CD4-positive, alpha-beta T cell treated with Interleukin-4 for 4 hours (primary cell): ENCODE measurements at places on chromosomes 5 and 9.

GRCh38 chr5:35415309-35415708, 185.0 kb upstream of the PRLR start:
- no peak for DNase-seq

DNA sequence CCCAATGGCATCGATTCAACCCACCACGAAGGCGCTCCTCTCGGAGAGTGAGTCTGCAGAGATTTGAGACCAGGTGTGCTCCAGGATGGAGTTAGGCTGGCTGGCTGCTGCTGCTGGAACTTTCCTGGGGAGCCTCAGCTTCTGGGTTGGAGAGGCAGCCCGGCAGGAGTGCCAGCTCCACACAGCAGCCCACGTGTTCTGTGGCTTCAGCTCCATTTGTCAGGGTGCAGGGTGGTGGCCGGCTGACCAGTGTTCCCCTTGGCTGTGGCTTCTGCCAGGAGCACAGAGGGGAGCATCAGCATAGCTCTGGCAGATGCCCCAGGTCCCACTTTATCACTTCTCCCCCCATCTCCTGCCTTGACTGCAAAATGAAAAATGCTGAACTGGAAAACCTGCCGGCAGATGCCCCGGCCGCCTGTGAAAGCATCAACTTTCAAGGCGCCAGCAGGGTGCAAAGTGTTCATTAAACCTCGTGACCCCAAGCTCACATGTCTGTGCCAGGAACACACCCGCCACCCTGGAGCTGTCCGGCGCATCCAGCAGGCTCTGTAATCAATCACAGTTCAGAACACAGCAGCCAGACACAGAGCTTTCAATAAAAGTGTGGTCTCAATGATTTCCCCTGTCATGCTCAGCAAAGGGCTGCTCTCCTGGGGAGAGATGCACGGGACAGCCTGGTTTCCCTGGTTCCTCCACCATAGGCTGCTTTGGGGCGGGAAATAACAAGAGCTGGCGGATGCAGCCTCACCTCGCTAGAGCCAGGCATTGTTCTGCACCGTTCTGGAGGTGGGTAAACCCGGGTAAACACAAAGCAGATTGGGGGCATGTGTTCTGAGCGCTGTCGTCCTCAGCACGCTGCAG, 53.2 kb downstream of the TRIP13 start:
- no peak for DNase-seq

DNA sequence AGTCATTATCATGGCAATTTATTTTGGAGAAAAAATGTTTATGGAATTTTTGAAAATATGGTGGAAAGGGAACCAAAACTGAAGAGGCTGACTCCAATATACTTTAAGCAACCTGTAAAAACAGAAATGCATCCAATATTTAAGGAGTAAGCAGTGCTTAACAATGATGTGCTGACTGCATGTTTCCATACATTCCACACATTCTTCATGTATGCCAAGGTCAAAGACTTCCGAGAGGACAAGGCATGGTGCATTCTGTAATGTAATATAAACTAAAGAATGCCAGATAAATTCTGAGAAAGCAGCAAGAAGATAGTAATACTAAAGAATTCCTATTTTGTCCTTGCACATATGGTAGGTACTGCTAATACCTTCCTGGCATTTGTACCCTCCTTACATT, 2015.9 kb upstream of the CDH9 start:
- no peak for DNase-seq

DNA sequence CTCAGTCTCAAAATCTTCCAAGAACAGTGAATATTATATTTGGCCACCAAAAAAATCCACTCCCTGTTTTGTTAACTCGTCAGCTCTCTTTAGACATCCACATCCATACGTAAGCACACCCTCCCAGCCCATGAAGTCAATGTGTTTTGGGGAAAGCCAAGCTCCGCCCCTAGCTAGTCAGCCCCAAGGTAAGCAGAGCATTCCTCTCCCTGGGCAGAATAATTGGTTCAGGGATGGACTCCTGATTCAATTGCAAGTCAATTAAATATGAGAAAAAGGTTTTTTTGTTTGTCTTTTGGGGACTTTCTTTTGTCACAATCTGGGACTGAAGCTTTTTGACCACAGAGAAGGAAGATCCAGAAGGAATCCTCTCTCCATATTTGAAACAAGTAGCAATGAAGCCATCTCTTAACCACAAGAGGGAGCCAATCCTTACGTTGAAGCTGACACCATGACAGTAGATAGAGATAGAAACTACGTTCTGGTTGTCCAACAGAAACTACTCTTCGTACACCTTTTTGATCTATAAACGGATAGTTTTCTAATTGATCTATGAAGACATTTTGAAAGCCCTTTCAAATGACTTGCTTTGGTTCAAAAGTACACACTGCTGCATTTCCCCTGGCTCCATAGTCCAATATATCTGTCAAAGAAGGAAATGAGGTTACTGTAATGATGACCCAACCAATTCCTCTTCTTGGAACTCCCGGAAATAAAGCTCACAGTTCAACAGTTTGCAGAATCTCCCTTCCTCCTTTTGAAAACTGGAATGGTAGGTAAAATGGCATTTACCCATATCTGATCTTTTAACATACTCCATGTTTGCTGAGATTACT, 166.4 kb downstream of the TLE1 start:
- DNase-seq: no peak

- DNase-seq: no peak
These were observed 39.2 kb downstream of the IRF1 start for GRCh38 chr5:132451387-132451786.

- no peak for DNase-seq
These were observed 356.4 kb upstream of the ACTBL2 start for GRCh38 chr5:57839025-57839424.

DNA sequence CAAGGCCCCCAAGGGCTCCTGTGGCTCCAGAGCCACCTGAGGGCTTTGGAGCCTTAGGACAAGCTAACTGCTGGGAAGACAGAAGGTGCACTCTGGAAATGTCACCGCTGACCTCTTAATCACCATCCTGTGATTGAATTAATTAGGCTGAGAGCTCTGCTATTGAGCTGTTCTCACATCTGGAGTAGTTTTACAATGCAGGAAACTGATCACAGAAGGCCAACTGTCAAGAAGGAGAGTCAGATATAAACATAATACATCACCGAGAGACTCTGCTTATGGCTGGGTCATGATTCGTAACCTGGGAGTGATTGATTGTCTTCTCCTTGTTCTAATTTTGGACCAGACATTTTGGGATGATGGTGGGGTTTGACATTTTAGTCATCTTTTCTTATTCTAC, 226.1 kb downstream of the SLIT3 start:
- DNase-seq: no peak

- no peak for DNase-seq
These were observed 141.5 kb upstream of the FBXL17 start for GRCh38 chr5:108523360-108523759.

GRCh38 chr5:41796061-41796460, 74.2 kb downstream of the OXCT1 start:
- DNase-seq: no peak

DNA sequence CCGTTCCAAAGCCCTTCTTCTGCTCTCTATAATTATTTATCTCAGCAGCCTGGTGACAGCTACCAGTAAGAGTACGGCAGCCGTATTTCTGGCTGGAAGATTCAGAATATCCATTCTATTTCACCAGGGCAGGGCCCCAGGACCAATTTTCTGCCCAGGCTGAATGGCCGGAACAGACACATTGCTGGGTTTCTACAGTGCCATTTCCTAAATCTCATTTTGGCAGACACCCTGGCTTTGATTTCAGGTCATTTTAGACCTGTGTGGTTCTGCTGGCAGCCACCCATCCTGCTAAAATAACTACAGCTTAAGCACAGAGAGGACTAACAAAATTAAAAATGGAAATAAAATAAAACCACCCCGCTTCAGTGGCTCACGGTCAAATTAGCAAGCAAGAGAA, 95.0 kb downstream of the CRB2 start:
- DNase-seq: no peak

DNA sequence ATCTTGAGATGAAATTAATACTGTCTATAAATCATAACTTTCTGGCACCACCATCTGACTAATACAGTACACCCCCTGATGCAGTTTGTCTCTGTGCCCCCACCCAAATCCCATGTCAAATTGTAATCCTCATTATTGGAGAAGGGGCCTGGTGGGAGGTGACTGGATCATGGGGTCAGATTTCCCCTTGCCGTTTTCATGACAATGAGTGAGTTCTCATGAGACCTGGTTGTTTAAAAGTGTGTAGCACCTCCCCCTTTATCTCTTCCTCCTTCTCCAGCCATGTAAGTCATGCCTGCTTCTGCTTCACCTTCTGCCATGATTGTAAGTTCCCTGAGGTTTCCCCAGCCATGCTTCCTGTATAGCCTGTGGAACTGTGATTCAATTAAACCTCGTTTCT, 78.7 kb upstream of the CDH6 start:
- DNase-seq: no peak

DNA sequence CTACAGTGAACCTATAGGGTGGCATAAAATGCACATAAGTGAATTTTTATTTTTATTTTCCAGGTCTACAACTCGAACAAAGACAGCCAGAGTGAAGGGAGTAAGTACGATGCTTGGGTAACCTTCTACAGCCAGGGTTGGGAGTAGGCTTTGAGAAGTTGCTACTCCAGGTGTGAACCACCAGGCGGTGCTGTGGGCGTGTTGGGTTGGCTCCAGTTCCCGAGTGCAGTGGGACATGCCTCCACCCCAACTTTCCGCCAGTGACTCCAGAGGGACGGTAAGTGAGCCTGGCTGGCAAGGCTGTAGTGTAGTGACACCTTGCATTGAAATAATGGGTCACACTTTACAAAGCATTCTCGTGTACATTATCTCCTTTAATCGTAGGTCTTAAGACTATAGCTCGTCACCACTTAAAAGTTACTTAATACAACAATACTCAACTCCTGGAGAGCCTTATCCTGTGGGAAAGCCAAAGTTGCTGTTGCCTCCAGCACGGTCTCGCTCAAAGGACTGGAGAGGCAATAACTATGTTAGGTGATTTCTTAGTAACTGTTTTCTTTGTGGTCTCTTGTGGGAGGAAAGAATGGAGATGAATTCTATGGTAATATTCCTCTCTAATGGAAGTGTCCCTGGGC, 244.0 kb downstream of the ARHGAP26 start:
- DNase-seq: no peak

- DNase-seq: no peak
These were observed 221.4 kb upstream of the KLF4 start for GRCh38 chr9:107710953-107711352.

DNA sequence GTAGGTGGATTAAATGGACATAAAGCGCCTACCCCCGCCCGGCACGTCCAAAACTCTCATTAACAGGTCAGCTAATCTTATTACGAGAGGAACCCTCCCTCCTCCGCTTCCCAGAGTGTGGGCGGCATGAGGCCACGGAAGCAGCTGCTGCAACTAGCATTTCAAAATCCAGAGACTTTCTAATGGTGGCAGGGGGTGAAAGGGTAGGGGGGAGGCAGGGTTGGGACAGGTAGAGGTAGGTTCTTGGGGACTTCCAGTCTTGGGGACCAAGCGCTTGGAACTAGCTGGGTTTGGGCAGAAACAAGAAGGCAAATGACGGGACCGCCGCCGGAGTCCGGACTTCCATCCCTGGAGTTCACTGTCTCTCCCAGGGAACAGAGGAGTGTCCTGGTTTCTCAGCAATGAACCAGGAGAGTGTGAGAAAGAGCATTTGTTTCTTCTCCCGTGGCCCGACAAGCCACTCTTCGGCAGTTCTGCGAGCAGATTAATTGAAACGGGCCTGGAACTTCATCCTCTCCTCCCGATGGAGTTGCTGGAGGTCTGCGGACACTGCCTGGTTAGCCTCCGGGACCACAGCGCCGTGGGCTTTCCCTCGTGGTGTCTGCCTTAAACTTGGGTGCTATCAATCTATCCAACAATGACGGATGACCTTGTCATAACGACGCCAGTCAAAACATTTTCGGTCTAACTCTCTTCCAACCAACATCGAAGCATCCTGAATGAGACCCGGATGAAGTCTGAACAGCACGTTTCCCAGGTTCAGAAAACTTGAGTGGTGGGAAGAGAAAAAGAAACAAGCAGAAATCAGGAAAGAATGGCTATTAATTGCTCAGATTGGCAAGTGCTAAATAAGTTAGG, 1.6 kb upstream of the PRDM6 start:
- DNase-seq: no peak

- no peak for DNase-seq
These were observed 9.4 kb downstream of the GBGT1 start for GRCh38 chr9:133154097-133154989.

DNA sequence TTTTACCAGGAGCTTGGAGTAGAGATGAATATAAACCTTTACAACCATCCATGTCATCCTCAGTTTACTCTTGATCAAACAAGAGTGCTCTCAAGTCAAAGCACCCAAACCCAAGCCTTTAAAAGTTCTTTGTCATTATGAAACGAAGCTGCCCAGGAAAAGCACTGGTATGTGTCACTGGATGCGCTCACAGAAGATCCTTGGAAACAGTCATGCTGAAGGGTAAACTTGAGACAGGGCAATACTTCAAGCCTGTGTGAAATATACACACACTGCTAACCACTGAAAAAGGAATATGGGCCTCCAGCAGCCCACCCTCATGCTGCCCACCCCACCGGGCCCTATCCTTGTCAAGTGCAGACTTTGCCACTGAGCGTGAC, 84.5 kb downstream of the PRRT1B start:
- no peak for DNase-seq

GRCh38 chr5:124210111-124210910, 536.1 kb downstream of the ZNF608 start:
- no peak for DNase-seq

DNA sequence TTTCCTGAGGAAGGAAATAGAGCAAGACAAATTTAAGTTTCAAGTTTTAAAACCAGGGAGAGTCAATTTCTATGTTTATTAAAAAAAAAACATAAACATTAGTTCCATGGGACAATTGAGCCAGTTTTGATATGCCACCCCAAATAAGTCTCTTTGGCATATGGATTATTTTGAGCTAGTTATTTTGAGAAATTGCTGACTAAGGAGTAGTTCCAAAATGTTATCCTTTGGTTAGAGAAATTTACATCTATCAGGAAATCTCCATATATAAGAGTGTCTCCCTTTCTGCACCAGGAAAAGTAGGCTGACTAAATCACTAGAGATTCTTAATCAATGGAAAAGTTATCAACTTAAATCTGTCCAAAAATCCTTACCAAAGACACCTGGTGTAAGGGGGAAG, 105.8 kb downstream of the HAPLN1 start:
- DNase-seq: no peak

DNA sequence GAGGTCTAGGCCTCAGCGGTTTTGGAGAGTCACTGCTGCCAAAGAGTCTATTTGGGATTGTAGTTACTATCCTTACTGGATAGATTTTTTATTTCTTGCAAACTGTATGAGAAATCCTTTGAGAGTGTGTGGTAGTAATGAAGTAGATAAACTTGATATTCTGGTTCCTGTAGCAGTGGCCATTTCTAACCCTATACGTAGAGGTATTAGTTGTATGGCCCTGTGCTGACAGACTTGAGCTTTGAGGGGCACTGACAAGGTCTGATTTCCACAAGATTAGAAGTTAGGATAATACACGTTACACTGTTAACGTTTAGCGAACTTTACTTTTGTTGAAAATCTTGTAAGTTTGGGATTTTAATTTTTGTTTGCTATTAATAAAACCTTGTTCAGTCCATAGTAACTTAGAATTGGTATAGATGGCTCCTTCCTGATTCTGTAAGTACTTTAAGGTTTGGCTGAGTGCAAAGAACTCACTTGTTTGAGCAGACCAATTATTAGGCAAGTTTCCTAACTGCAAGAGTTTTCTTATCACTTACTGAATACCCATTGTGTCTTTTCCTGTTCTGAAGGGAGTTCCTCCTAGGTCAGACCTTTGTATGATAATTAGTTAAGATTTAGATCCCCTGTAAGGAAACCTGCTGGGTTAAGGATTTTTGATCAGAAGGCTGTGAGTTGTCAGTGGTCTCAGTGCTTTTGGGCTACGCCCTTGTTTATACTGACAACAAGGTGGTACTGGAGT, 31.4 kb downstream of the GCNT1 start:
- DNase-seq: no peak
